ENCODE measurements at places on chromosomes 6 and 20. TPM values are rescaled to one million over a fixed set of nuclear protein-coding genes. Genes with fewer than 3 reads are reported as not detected.
A peak's percentile ranks its signal among the peaks of the same experiment; 100 is the strongest.

DNA sequence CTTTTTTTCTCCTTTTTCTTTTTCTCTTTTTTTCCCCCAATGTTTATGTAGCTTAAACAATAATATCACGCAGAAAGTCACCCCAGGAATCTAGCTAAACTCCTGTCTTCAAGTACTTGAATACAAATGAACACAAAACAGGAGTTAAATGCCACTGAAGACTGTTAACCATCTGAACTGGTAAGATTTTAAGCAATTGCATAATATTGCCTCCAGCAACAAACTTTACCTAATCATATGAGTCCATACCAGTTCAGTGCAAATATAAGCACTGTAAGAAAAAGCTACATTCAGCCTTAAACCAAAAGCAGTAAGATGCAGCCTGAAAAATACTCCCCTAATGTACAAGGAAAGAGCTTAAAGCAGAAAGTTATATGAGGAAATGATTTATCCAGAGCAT lies 173.9 kb upstream of the TFAP2D start:
- DNase-seq = peak; percentile 67

GRCh38 chr6:10269814-10270472 lies 144.9 kb downstream of the TFAP2A start:
- DNase-seq = peak; percentile 60

DNA sequence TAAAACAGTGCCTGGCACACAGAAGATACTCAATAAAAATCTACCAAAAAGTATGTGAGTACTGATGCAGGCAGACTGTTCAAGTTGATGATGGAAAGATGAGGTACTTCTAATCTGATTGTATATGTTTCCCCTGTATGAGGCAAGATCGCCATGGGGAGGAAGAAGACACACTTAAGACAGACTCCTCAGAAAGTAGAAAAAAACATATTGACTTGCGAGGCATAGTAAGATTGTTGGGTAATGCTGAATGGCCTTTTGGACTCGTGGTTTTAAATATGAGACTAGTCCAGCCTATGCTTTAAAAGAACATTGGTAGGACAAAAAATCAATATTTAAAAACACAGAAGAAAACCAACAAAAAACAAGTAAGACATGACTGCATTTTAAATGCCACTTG lies 72.6 kb downstream of the SHPRH start:
- peak; percentile 25 for DNase-seq

GRCh38 chr6:43475516-43475915 lies 1.9 kb upstream of the TJAP1 start:
- DNase-seq = no peak

DNA sequence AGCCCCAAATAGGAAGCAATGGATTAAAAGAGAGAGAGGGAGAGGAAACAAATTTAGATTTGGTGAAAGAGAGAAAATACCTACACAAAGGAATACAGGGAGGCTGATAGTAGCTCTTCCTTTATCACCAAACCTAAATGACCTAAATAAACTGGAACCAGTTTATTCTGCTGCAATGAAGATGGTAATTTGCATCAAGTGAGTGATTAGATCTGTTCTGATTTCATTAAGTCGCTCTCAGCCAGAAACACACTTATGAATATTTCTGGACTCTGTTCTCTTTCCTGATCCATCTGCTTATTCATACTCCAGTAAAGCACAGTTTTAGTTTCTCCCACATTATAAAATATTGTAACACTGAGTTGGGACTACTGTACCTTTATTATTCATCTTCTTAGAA lies 83.4 kb upstream of the BMP5 start:
- no peak for DNase-seq

GRCh38 chr6:96545882-96546281 lies 17.0 kb upstream of the FHL5 start:
- no peak for DNase-seq

GRCh38 chr6:40325041-40325440 lies 262.1 kb downstream of the LRFN2 start:
- DNase-seq = no peak

- no peak for DNase-seq
These were observed 40.9 kb downstream of the FAM209B start for GRCh38 chr20:56573986-56574385.

- no peak for DNase-seq
These were observed 324.2 kb downstream of the UBE3D start for GRCh38 chr6:82741325-82741995.

DNA sequence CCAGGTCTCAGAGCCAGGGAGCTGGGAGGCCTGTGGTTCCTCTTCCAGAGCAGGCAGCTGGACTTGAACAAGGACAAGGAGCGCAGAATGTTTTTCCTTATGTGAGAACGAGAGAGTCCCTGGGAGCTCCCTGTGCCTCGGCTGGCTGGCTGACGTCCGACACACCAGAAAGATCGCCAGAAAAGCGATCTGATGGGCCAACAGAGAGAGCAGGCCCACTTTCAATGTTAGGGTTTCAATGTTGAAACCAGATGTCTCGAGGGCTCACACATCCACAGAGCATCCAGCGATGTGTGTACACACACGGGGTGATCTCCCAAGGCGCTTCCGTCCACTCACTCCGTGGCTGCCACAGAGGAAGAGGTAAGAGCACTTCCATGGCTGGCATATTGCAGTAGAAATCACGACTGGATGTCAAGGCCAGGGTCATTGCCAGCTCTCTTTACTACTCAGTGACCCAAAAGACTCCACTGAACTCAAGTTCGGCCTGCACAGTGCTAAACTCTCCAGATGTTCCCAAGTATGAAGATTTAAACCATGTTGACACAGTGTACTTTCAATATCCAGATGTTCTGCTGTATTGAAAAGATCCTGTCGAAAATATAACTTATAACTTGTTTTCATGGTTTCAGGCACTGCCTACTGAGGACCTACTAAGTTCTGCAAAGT lies 70.8 kb upstream of the FOXC1 start:
- DNase-seq = no peak

DNA sequence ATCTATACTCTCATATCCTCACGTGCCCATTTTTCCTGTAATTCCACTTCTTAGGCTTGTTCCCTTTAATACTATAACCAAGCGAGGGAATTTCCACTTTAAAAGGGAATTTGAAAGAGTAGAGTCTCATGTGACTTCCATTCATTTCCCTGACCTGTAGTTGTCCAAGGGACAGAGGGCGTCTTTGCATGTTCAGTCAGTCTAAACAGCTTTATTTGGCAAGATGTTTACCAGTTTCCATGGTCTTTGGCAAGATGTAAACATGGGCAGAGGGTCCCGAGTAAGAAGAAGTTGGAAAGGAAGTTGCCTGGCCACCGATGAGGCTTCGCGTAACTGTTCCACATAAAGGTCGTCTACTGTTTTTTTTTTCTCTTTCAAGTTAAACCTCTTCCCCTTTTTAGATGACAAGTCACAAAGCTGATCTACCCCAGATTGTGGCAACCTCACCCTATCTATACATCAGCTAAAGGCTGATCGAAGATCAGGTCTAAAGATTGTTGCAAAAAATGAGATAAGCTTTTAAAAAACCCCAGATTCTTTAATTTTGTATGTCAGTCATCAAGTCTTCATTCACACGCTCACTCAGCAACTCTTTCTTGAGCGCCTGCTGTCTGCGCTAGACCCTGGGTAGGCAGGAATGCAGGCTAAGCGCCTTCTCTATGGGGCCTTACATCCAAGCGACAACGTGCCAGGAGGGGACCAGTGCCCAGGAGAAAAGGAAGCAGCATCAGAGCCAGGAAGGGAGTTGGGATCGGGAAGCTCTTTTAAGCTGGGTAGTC lies 31.7 kb upstream of the CCR6 start:
- no peak for DNase-seq

- peak; percentile 33 for DNase-seq
These were observed 3.8 kb upstream of the MYBL2 start for GRCh38 chr20:43662943-43663655.

DNA sequence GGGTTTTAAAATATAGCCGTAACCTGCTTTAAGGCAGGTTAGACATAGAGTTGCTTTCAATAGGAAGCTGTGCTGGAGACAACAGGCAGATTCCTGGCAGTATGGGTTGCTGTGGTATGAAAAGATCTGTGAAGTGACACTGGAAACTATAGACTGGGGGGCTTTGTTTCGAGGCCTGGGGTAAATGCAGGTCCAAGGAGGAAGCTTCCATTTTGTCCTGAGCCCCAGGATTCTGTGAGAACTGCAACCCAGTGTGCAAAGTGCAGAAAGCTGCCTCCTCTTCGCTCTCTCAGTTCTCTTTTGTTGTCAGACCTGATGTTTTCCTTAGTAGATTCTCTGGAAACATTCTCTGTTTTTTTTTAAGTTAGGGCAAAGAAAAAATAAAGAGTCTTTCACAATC lies 86.9 kb downstream of the LYRM4 start:
- no peak for DNase-seq

GRCh38 chr20:11520596-11520995 lies 397.1 kb upstream of the BTBD3 start:
- peak; percentile 66 for DNase-seq

DNA sequence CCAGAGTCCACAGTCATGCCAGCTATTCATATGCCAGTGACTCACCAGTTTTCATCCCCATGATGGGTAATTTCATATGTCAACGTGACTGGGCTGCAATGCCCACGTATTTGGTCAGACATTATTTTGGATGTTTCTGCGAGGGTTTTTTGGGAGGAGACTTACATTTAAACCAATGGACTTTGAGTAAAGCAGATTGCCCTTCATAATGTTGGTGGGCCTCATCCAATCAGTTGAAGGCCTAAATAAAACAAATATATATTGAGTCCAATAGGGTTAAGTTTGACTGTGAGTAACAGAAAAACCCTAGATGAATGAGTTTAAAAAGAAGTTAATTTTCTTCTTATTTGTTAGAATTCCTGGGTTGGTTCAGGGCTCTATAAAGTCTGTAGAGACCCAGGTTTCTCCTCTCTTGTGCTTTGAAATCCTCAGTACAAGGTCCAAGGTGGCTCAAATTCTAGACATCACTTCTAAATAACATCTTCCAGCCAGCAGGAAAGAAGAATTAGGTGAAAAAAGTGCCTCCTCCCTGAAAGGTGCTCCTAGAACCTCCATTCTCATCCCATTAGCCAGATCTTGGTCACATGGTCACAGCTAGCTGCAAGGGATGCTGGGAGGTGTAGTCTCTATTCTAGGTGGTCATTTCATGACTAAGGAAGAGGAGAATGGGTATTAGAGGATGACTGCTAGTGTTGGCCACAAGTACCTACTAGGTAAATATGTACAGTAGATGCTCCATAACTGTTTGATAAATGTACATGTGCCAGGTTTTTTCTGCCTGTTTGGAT lies 16.7 kb upstream of the NEDD9 start:
- no peak for DNase-seq

DNA sequence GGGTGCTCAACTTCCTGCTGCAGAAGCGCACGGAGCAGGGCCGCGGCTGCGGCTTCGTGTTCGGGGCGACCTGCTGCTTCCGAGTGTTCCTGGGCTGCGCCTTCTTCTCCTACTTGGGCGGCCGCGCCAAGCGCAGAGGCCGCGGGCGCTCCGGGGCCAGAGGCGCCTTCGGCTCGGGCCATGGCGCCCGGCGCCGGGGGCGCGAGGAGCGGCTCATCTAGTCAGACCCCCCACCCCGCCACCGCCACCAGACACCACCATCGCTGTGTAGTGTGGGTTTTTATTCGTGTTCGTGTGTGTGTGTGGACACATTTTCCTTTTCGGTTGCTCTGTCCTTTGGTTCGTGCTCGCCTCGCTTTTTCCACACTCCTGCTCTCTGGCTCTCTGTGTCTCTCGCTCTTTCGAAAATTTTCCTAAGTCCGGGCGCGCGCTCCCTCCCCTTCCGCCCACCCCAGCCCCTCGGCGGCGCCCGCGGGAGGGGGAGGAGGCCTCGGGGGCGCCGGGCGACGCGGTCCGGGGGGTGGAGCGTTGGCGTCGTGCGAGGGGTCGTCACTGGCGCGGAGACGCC lies 38.1 kb downstream of the GNAS start:
- DNase-seq = peak; percentile 33

DNA sequence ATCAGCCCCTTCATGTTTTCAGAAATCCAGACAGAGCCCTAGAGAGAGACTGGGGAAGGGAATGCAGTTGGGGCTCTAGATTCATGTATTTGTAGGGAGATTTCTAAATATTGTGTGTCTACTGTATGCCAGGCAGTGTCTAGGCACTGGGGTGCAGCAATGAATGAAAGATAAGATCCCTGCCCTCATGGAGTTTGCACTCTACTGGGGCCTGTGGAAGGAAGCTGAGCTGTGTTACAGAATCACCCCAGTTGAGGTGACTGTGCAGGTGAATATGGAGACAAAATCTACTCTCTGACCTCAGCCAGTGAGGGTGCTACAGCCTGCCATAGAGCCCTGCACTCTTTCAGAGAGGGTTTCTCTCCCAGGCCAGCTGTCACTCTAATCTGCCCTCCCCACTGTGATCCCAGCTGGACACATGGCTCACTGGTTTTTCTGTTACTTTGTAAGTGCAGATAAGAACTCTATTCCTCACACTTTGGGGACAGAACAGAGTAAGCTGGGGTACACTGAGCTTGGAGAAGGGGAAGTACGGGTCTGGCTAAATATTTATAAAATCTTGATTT lies 69.2 kb upstream of the E2F3 start:
- DNase-seq = no peak

DNA sequence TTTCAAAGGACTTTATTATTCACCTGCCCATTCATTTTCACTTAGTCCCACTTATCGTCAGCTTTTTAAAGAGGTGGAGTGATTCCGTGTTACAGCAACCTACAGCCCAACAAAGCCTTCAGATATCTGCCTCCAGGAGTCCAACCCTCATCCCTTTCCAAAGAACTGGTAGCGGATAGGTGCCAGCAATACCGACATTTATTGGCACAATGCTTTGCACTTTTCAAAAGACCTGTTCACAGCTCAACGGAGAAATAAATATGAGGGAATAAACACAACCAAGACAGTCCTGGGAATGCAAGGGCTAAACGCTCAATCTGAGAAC lies 819 bp upstream of the MTRF1L start:
- DNase-seq = peak; percentile 54

GRCh38 chr6:81252231-81252630 lies 500.2 kb downstream of the TENT5A start:
- DNase-seq = no peak

- DNase-seq = no peak
These were observed 18.4 kb downstream of the C6orf89 start for GRCh38 chr6:36904114-36904513.

GRCh38 chr6:170185175-170185978 lies 105.5 kb downstream of the DLL1 start:
- no peak for DNase-seq

- peak; percentile 57 for DNase-seq
These were observed 113.3 kb upstream of the EEF1E1 start for GRCh38 chr6:8215631-8216030.

GRCh38 chr20:15205028-15205427 lies 867.6 kb upstream of the FLRT3 start:
- DNase-seq = no peak

FAM83C gene
- not detected for total RNA-seq

XKR7 gene
- total RNA-seq = 0.17 TPM

SIRPG gene
- total RNA-seq = not detected

ADTRP gene
- 7.1 TPM for total RNA-seq

GNRH2 gene
- total RNA-seq = not detected

All from renal cortical epithelial cell (primary cell).